ENCODE measurements at places on chromosomes 5 and 9.

GRCh38 chr5:122668552-122668951 is 106.3 kb upstream of the SNX2 start:
- no peak for DNase-seq

- DNase-seq: no peak
These were observed 626.7 kb downstream of the CCDC171 start for GRCh38 chr9:16179566-16179965.

- no peak for DNase-seq
These were observed 7.1 kb downstream of the SPINK9 start for GRCh38 chr5:148342371-148343045.

DNA sequence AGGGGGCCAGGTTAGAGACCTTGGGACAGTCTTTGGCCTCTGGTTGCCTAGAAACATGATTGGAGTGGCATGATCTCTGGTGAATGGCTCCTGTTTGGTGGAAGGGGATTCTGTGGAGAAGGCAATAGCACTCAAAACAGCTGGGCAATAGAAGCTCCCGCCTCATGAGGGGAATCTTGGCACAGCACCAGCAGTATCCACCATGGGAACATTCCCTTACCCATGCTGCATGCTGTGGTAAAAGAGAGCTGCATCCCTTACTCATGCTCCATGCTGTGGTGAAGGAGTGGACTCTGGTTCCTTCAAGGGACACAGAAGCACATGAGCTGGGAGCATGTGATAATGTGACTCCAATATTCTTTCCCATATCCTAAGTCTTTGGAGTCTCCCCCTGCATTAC is 160.6 kb downstream of the PJA2 start:
- no peak for DNase-seq

DNA sequence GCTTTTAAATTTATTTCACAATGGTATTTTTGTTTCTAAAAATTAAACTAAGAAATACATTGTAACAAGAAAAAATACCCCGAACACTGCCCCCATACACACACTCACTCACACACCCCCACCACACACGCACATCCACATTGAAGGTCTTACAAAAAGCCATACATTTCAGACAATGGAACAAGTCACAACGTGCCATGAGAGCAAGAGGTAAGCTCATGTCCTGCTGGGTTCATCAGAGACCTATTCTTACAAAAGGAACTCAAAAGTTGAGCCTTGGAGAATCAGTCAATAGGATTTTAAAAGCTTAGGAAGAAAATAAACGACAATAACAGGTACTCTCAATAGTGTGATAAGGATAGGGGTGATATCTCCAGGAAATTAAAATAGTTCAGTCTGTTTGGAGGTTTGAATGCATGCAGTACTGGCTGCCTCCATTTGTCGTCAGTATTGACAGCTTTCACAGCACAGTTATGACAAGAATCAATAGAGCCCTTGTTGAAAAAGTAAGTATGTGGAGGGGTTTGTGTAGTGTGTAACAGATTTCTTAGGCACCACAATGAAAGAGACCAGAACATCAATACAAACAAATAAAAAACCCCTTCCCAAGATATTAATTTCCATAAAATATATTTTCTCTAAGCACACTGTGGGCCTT is 1826.2 kb upstream of the CDH6 start:
- no peak for DNase-seq

- DNase-seq: no peak
These were observed 6.6 kb downstream of the ZCCHC7 start for GRCh38 chr9:37127018-37127417.

GRCh38 chr9:114437401-114437893 is 49.7 kb upstream of the AKNA start:
- DNase-seq: no peak

DNA sequence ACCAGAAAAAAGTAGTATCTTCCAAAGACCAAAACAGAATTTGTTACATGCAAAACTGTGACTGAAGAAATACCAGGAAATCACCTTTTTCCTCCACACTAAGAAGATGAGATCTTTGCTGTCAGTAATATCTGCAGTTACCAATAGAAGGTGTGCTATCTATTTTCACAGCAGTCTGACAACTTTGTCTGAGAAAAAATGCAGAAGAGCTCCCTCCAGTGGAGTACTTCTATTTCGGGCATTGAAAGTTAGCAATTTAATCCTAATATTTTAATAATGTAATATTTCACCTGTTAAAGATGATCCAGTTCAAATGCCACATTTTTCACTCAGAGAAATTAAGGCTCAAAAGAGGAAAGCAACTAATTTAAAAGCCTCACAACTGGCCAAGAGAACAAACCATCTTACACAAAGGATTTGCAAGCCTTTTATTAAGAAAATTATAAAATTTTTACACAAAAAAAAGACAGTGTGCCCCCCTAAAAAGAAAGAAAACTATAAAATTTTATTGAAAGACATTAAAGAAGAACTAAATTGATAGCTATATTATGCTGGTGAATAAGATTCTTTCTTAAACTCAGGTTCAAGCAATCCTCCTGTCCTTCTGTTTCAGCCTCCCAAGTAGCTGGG is 50.6 kb downstream of the DEPDC1B start:
- DNase-seq: peak; percentile 11

GRCh38 chr5:9230355-9230754 is 315.5 kb downstream of the SEMA5A start:
- DNase-seq: no peak

GRCh38 chr9:6239048-6239461 is 23.4 kb downstream of the IL33 start:
- no peak for DNase-seq

- no peak for DNase-seq
These were observed 22.2 kb upstream of the B4GALT1 start for GRCh38 chr9:33189331-33189791.

GRCh38 chr9:124835026-124835557 is 18.2 kb upstream of the WDR38 start:
- DNase-seq: peak; percentile 52

DNA sequence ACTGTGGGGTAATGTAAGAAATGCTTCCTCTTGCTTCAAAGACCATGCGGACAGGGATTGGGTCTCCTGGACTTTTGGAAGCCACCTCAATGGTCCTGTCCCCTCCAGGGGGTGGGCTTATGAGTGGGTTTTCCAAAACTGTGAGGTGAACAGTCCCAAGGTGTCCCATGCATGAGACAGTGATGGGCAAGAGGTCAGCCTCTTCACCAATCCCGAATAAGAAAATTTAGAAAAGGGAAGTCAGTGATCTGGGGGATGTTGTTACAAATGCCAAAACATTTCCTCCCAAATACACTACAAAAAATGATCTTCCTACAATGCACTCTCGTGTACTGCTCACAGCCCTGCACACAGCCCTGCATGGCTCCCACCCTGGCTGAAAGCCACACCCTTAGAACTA is 215.7 kb upstream of the TBC1D2 start:
- DNase-seq: no peak

- no peak for DNase-seq
These were observed 192.6 kb upstream of the MSX2 start for GRCh38 chr5:174531782-174532191.

- DNase-seq: no peak
These were observed 323.8 kb upstream of the ADCY2 start for GRCh38 chr5:7072188-7072587.

DNA sequence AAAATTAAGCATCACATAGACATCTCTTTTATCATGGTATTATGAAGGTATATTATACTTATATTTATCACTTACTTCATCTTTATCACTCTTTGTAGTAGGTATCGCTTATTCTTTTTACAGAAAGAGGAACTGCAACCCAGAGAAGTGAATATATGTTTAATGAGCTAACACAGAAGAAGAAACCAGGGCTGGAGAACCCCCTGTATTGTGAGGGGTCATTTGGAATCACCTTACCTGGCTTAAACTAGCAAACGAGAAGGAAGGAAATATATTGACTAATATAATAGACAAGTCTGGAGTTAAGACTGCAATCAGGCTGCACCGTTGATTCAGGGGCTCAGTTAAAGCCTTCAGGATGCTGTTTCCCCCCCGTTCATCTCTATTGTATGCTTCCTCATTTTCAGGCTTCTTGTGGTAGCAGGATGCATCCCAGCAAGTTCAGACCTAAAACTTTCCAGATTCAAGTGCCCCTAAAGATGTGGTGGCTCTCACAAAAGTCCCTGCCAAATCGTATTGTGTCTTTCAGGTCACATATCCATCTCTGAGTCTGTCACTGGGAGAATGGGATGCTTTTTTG is 146.4 kb downstream of the GCNT1 start:
- no peak for DNase-seq

DNA sequence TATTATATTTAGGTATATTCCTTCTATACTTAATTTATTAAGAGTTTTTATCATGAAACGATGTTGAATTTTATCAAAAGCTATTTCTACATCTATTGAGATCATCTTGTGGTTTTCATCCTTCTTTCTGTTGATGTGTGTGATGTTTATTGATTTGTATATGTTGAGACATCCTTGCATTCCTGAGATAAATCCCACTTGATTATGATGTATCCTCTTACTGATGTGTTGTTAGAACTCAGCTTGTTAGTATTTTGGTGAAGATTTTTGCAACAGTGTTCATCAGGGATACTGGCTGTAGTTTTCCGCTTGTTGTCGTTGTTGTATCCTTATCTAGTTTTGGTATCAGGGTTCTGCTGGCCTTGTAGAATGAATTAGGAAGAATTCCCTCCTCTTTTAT is 213.6 kb downstream of the GDNF start:
- DNase-seq: no peak

DNA sequence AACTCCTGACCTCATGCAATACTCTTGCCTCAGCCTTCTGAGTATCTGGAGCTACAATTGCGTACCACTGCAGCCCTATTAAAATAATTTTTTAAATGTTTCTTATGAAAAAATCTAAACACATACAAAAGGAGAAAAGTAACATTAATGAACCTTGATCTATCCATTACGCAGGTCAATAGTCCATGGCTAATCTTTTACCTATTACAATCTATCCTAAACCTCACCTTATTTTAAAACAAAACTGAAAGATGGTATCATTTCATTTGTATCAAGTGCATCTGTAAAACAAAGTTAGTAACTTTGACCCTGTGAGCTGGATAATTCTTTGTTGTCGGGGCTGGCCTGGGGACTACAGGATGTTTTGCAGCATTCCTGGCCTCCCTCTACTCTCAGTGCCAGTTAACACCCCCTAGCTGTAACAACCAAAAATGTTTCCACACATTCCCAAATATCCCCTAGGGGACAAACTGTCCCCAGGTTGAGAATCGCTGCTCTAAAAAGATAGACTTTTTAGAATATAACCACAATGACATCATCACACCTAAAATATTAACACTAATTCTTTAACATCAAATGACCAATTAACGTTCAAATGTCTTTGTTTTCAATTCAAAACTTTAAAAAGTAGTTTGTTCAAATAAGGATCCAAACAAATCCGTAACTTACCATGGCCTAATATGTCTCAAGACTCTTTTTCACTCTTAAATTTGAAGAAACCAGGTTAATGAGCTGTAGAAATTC is 54.8 kb downstream of the RNF38 start:
- no peak for DNase-seq

DNA sequence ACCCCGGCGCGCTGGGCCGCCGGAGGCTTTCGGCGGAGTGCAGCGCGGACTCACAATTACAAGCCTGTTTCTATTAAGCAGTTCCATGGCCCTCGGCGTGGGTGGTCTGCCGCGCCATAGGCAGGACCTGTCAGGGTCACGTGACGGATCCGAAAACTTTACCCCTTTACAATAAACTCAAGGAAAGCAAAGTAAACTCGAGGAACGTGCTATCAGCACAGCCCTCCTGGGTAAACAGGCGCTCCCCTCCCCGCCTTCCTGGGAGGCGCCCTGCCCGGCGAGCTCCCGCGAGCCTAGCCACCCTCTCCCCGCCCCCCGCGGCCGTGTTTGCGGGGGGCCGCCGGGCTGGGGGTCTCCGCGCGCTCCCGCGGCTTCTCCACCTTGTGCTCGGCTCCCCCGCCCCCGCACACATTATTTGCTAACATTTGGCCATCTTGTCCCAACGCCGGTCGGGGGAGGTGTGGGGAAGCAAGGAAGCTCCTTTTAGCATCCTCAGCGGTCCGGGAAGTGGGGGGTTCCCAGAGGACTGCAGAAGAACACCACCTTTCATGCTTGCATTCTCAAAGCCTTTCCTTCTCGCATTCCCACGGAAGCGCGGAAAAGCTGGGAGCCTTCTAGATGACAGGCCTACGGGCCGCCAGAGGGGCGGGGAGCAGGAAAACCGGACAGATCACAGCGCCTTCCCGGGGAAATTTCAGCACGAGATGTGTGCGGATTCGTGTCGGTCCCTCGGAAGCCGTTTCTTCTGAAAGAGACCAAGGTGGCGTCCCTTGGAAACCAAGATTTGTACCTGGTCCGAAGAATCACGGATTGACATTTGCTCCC is at the start of gene PTCH1:
TSS of gene PTCH1 (minus strand) at position 238 of the 825 bp plus-strand sequence.
- no peak for DNase-seq

DNA sequence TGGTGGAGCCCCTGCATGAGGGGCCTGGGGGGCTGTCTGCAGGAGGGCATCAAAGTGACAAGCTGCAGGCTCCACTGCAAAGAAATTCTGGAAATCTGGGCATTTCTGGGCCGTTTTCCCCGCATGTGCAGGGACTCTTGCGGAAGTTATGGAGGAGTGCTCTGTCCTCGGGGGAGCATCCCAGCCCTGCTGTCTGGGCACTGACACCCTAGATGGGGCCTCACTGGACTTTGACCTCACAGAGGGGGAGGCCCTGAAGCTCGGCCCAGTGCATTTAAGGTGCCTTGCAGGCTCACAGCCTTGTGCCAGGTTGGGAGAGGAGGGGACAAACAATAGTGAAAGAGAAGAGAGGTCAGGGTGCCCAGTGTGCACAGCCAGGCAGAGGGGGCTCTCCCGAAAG is 35.4 kb downstream of the LHX3 start:
- no peak for DNase-seq

Measured in AG04450 (cell line).